ENCODE measurements at places on chromosomes 4 and X.

DNA sequence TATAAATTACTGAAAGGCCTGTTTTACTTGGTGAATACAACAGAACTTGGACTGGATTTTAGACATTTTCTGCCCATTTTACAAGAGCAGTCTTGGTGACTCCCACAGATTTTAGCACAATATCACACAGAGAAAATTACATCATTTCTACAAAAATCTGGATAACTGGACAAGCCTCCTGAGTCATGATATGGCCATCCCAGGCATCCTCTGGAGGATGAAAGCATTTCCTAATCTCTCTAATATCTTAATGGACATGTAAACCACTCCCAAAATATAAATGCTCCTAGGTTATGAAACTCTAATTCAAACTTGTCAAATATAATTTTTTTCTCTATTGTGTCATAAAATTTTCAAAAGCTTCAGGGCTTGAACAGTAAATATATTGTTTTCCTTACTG lies 1170.8 kb upstream of the PCDH7 start:
- DNase-seq: no peak

GRCh38 chr4:1133033-1133432 lies 19.7 kb upstream of the RNF212 start:
- no peak for DNase-seq

GRCh38 chrX:104749951-104750610 lies 184.1 kb downstream of the IL1RAPL2 start:
- DNase-seq: no peak

- DNase-seq: no peak
Observed at GRCh38 chr4:3613967-3614730, 81.9 kb upstream of the LRPAP1 start.

DNA sequence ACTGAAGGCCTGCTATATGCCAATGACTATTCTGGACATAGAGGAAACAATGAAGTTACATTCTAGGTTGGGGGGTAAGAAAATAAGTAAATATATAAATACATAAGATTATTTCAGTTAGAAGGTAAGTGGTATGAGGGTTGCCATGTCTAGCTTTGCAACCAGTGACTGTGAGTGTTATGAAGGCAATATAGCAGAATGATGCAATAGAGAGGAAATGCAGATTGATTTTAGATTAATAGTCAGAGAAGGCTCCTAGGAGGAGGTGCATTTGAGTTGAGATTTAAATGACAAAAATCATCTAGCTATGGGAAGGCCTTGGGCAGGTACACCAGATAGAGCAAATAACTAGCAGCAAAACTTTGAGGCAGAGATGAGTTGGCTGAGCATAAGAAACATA lies 243.2 kb downstream of the FBXO8 start:
- DNase-seq: no peak

GRCh38 chr4:13484749-13485221 lies 645 bp upstream of the RAB28 start:
- no peak for DNase-seq

GRCh38 chr4:20095805-20096541 lies 155.7 kb upstream of the SLIT2 start:
- DNase-seq: no peak

- no peak for DNase-seq
Observed at GRCh38 chr4:128355305-128355704, 67.7 kb upstream of the PGRMC2 start.

- no peak for DNase-seq
Observed at GRCh38 chrX:14672611-14673172, 143.4 kb downstream of the GLRA2 start.

GRCh38 chr4:168534535-168534934 lies 37.7 kb downstream of the PALLD start:
- no peak for DNase-seq

GRCh38 chr4:75514949-75515612 lies 808 bp downstream of the THAP6 start:
- DNase-seq: no peak

DNA sequence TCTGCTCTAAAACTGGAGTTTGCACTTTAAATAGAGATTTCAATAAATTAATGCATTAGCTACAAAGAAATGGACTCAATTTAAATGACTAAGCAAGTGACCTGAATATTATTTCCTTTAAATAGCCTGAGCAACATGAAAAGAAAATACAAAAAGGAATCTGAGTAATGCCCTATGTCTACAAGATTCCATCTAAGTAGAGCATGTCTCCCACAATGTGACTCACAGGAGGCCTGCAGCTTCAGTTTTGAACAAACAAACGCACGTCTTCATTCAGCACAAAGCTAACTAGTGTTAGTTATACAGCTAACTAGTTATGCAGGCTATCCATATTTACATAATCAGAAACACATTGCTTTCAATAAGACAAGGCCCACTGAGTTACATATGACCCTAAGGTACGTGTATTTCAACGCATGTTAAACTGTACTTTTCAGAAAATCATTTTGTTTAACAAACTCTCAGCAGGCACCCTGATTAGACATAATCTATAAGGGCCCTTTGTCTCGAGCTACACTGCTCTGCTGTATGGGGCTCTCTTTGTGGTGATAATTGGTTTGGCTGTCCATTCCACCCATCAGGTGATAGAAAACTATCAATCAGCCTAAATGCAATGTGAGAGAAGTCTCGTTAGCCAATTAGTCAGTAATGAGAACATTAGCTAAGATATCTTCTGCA lies 116.5 kb downstream of the MAML3 start:
- DNase-seq: no peak

DNA sequence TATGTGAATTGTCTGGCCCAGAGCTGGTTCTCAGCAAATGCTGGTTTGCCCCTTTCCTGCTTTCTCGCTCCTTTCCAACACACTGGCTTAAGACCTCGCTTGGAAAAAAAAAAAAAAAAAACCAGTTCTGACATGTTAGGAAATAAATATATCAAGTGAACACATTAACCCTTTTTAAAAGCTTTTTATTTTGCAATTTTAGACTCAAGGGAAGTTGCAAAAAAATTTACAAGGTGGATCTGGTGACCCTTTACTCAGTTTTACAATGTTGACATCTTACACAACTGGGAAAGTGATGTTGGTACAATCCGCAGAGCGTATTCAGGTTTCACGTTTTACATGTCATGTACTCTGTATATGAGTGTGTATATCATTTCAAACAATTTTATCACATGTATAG lies 100.1 kb downstream of the RTL5 start:
- no peak for DNase-seq

- no peak for DNase-seq
Observed at GRCh38 chr4:27412613-27413012, 552.0 kb downstream of the STIM2 start.

- DNase-seq: no peak
Observed at GRCh38 chr4:41749631-41750039, 1.1 kb upstream of the PHOX2B start.

- DNase-seq: no peak
Observed at GRCh38 chr4:139085141-139085540, 69.6 kb downstream of the NOCT start.

- DNase-seq: no peak
Observed at GRCh38 chr4:105541420-105541819, 11.0 kb upstream of the ARHGEF38 start.

DNA sequence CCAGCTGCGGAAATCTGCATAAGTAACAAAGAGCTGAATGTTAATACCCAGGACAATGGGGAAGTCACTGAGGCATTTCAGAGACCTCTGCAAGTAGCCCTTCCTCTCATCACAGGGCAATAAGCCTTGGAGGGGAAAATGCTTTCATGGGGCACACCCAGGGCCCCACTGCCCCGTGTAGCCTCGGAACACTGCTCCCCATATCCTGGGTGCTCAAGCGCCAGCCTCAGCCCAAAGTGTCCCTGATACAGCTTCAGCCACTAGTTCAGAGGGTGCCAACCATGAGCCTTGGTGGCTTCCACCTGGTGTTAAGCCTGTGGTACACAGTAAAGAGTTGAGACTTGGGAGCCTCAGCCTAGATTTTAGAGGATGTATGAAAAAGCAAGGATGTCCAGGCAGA lies 402.8 kb upstream of the CXorf51A start:
- no peak for DNase-seq

DNA sequence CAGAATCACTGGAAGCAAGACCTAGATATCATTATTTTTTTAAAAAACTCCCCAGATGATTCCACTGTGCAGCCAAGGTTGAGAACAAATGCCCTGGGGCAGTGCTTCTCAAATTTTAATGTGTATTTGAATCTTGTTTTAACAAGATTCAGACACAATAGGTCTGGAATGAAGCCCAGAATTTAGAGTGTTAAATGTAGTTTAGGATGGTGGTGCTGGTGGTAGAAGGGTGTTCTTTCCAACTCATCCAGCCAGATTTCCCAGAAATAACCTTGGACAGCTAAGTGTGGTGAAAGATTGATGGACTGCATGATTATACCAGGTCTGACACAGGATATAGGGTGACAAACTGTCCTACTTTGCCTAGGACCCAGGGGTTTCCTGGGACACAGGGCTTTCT lies 120.1 kb upstream of the MED14 start:
- DNase-seq: no peak

DNA sequence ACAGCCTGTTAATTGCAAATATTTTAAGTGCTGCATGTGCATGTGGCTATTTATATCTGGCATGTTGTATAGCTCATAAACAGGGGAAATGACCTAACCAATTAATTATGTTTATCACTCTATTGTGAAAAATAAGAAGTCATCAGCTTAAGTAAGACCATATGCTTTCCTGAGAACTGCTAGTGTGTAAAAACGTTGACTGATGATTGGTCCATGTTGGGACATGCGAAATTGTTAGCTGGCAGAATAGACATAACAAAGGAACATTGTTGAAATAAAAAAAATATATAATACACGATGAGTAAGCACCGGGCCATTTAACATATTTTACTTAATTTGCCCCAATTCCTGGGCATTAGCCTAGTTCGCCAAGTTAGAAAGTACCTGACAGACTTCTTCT lies 207.5 kb downstream of the ANK2 start:
- no peak for DNase-seq

GRCh38 chrX:15530318-15530717 lies 29.7 kb downstream of the BMX start:
- DNase-seq: no peak

- no peak for DNase-seq
Observed at GRCh38 chr4:51894059-51894645, 51.2 kb downstream of the DCUN1D4 start.

GRCh38 chrX:95903490-95903889 lies 781.2 kb upstream of the DIAPH2 start:
- DNase-seq: no peak

Data from stimulated activated CD4-positive, alpha-beta T cell treated with anti-CD3 and anti-CD28 coated beads, Interleukin-1b, Interleukin-23, amount 100 ng/mL, for 1 hour (primary cell).